ENCODE measurements at places on chromosomes 7 and 10. TPM values are rescaled to one million over a fixed set of nuclear protein-coding genes. Genes with fewer than 3 reads are reported as not detected.

CHST3 gene
- total RNA-seq, result not detected

OR2A42 gene
- total RNA-seq, result not detected

GBX1 gene
- total RNA-seq, result not detected

ABCB1 gene
- total RNA-seq, result 10.6 TPM

CCDC172 gene
- total RNA-seq, result not detected

TEX47 gene
- not detected for total RNA-seq

CLCN1 gene
- total RNA-seq, result not detected

- peak; percentile 3 for DNase-seq
Measured at GRCh38 chr10:95295031-95295755, 4.4 kb upstream of the PDLIM1 start.

- no peak for DNase-seq
Measured at GRCh38 chr10:3537518-3537917, 247.5 kb downstream of the KLF6 start.

DNA sequence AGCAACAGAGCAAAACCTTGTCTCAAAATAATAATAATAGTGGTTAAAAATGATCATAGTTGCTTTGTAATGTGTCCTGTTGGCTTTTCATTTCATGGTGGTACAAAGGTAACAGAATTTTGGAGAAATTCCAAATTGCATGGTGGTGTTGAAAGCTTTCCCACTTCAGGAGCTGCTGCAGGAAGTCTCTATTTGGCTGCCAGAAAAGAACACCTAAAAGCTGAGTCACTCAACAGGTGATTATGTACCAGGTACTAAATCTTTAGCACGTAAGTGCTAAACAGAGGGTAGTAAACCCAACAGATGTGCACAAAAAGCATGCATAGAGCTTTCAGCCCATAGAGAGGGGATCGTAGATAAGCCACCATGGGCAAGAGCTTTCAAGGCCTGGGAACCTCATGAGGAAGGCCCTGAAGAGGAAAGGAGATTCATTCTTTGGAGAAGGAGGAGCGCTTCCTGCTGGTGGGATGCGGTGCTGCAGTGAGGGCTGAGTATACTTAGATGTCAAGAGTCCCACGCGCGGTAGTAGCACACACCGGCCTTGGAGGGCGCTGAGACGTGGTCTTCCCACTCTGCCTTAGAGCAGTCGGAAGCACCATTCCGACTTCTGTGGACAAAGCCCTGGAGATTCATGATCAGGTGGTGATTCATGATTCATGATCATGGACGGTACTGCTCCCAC lies 118.7 kb downstream of the RALA start:
- peak; percentile 39 for DNase-seq

GRCh38 chr7:91248996-91249395 lies 15.2 kb upstream of the FZD1 start:
- no peak for DNase-seq

DNA sequence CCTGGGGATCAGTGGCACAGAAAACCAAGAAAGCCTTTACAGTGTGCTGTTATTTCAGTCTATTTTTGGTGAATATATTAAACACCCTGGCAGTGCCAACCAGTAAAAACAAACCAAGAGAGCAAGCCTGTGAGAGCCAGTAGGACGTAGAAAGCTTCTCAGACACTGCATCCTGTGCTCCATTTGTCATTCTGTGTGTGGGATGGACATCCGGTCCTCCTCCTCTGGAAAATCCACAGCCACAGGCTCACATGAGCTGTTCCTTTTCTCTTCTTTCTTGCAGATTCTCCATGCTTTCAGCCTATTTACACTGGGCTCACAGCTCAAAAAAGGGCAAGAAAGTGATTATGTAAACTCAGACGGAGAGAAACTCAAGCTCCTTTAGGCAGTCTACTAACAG lies 119.7 kb upstream of the YAE1 start:
- DNase-seq, result no peak

DNA sequence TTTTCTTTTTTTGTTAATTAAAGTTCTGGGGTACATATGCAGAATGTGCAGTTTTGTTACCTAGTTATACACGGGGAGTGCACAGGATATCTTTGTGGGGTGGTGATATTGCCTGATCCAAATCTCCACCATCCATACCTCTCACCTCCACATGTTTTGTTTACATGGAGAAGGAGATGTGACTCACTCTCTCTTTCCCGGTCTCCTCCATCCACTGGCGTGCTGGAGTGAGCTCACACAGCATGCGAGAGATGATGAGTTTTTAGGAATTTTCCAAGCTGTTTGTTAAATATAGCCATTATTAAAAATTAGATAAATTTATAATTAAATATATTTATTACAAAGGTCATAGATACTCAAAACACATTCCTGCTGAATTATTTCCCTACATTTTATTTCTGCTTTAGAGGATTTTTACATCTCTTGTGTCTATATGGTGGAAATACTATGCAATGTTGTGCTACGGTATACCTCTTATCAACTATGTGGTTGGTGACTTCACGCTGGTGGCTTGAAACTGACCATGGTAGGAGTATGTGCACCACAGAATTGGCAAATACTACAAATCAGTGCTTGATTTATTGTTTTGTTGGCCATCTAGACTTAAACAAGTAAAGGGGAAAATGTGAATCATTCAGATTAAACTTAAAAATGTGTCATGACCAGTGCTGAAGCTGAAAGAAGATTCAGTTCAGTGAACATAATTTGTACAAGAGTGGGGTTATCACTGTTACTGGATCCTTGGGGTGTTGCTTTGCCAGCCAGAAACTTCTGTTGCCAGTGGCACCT lies 107.9 kb upstream of the FAM180A start:
- no peak for DNase-seq

GRCh38 chr7:2123360-2123759 lies 109.4 kb downstream of the MAD1L1 start:
- DNase-seq, result no peak

- no peak for DNase-seq
Measured at GRCh38 chr7:70953331-70953741, 178.6 kb upstream of the GALNT17 start.

- DNase-seq, result no peak
Measured at GRCh38 chr10:129531969-129532660, 65.1 kb downstream of the MGMT start.

- DNase-seq, result no peak
Measured at GRCh38 chr10:122657255-122657654, 42.4 kb downstream of the C10orf120 start.

DNA sequence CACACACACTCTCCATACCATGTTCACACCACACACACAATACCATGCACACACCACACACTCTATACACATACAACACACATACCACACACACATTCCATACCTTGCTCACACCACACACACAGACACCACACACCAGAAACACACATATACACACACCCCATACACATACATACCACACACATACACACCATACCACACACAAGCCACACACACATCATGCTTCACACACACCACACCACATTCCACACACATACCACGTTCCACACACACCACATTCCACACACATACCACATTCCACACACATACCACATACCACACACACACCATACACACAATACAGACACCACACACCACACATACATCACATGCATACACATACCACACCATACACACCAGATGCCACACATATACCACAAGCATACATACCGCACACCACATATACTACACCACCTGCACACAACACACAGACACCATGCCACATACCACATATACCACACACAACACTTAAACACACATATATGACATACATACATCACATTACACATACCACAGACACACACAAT lies 282.7 kb downstream of the POU6F2 start:
- DNase-seq, result no peak

DNA sequence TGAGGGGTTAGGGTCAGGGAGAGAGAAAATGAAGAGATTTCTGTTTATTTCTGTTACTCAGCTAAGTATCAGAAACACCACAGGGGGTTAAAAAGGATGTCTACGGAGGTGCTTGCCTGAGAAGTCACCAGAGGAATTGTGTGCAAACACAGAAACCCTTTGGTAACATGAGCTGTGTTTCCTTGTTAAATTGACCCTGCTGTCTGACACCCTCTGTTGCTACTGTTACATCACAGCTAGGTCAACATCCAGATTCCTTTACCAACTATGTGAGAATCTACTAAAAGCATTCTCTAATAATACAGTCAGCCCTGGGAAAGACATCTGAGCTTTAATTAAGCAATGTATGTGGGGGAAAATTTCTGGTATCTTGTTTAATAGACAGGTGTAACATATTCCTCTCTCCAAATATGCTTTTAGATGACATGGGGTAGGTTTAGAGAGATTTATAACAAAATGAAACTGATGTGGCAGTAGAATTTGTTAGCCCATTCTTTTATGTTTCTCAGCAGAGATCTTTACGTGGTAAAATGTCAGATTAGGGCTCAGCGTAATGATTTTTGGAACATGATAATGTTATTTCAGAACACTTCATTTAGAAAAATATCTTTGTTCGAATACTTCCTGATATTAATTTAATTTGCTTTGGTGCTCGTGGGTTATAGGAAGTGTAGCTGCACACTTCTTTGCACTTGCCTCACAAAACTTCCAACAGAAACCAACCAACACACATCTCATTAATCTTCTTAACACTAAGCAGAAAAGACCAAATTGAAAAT lies 168.0 kb upstream of the AHR start:
- DNase-seq, result no peak

DNA sequence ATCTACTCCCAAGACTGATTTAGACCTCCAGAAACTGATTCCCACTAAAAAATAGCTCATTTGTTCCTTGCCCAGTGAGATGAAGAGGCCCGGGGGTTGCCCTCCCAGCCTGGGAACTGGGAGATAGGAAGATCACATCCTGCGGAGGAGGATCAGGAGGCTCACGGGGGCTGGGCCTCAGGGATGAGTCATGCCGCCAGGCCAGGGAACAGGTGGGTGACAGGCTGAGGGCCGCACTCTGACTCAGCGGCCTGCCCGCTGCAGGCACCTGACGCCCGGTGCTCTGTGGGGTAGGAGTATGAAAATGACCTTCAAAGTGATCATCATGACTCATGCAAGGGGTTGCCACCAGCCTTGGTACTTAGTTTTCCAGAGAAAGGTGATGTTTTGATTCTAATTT lies 104.5 kb upstream of the ZPBP start:
- DNase-seq, result no peak

DNA sequence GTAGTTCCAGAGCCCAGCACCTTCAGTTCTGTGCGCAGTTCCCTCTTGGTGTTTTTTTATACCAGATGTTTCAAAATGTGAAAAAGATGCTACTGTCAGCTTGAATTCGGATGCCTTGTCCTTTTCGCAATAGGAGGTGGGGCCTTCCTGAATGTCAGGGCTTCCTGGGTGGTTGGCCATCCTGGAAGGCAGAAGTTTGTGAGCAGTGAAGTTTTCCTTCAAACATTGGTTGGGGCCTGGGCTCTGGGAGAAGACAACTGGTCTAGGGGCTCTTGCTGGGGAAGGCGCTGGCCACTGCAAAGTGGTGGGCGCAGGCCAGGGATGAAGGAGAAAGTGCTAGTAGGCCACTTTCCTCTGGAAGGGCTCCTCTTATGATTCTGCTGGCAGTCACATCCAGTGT lies 56.8 kb upstream of the JAZF1 start:
- no peak for DNase-seq

DNA sequence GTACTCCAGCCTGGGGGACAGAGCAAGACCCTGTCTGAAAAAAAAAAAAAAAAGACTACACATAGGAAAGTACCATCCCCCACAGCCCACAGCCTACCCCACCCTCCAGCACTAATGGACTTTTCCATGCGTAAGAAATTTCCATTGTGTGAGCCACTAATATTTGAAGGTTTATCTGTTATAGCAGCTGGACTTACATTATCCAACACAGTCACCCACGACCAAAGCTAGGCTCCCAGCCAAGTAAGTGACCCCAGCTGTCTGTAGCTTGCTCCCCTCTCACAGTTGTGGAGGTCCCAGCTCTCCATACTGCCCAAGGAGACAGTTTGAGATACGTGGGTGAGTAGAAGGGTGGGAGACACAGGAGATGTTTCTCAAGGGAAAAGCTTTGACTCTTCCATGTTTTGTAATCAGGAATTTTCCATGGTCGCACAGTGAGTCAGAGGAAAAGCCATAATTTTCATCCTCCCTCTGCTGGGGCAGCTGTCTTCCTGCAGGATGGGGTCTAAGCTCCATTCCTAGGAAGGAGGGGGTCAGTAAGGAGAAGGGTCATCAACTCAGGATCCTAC lies 57.4 kb downstream of the CAV1 start:
- DNase-seq, result no peak
